NCI-H2171 (cell line): ENCODE measurements at places on chromosomes 4 and X.

GRCh38 chr4:48360285-48361011, 19.1 kb downstream of the SLAIN2 start:
- DNase-seq: no peak

GRCh38 chr4:180350901-180351300, 1892.3 kb upstream of the TENM3 start:
- no peak for DNase-seq

DNA sequence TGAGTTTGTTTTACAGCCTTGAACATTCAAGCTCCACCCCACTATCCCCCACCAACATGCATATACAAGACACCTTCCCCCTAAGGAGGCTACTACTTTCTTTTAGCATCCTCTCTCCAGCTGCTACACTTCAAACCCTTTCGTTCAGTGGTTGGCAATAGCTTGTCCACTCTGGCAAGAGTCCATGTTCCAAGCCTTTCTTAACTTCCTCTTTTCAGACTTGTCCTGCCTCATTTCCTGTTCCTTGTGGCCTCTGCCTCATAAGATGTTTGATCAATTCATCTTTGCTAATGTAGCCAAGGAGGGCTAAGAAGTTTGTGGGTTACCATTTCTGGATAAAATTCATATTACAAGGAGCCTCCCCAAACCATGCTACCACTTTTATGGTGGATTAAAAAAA, 20.8 kb upstream of the ZCCHC12 start:
- DNase-seq: no peak

DNA sequence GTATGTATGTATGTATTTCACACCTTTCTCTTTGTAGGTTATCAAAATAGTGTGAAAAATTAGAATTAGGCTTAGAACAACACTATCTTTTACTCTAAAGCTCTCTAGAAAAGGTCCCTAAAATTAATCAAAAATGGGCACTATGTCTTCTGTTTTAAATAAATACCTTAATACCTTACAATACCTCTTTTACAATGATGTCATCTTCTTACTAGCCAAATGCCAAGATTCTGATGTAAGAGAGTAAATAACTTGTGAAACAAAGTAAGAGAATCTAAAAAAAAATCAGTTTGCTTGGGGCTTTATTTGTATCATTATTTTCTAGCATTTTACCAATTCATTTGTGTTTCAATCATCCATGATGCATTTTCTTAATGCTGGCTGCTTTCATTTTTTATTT, 402.2 kb upstream of the MAGEB2 start:
- no peak for DNase-seq

DNA sequence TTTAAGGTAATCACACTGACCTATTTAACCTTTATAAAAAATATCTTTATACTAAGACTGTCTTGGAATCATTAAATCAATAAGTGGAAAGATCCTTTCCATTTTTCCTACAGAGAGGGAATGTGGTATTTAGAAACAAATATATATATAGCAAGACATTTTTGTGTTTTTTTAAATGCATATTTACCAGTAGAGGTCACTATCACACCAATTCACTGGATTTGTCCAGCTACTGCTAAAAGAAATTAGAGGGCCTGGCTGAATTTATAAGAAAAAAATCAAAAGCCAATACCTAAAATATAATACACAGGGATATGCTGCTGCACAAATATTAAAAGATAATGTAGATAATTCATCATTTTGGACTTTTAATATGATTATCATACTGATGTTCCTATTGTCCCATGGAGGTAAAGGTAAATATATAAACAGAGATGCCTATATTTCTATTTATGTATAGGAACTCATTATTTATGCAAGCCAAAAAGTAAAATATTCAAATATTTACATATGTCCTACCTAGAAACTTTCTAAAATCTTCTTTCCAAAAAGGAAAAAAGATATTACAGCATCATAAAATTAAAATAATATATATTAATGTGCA, 69.5 kb downstream of the PDE5A start:
- no peak for DNase-seq

DNA sequence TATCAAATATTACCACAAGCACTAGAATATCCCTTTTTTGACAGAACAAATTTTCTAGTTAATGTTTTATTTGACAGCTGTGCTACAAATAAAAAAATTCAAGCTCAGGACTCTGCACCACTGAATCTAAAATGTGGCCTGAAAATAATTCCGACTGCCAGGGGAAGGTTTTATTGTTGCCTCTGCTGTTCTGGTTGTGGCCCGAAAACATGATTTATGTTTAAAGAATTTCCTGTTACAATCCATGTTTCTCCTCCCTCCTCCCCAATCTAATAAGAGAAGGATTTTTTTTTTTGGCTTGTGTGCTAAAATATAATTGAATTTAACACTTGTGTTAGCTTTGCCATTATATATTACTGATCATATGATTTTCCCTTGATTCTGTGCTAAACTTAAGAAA, 227.8 kb downstream of the DCLK2 start:
- DNase-seq: no peak

DNA sequence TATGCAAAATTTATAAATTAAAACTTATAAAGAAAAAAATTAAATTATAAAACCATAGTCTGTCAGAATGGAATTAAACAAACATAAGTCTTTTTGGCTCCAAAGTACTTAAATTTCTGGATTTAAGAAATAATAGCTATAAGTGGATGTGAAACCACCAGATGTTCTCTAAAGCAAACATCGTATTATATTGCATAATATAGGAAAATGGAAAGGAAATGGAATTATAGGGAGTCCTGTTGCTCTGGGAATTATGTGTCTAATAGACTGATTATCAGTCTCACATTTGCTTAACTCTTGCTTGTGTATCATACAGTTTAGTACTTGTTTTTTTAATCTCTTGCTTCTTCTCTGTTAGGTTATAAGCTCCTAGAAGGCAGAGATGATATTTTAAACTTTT, 819.2 kb downstream of the RAPGEF2 start:
- no peak for DNase-seq

DNA sequence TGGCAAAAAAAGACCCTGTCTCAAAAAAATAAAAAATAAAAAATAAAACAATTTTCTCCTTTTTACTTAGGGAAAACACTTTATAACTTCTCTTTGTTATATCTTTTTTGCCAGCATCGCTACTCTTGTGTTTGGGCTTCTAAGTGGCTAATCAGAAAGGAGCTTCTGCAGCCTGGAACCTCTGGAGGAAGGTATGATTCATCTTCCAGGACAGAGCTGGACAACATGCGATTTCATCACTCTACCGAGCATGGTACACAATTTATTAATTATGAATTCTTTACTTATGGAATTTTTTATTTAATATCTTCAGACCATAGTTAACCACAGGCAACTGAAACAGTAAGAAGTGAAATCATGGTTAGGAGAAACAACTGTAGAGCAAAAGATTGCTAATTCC, 1254.3 kb upstream of the AGA start:
- no peak for DNase-seq

GRCh38 chrX:49995107-49995731, 72.8 kb downstream of the CLCN5 start:
- DNase-seq: no peak

GRCh38 chrX:13764281-13764680, 29.7 kb downstream of the OFD1 start:
- DNase-seq: no peak

GRCh38 chrX:20989361-20989760, 384.9 kb upstream of the CNKSR2 start:
- no peak for DNase-seq

DNA sequence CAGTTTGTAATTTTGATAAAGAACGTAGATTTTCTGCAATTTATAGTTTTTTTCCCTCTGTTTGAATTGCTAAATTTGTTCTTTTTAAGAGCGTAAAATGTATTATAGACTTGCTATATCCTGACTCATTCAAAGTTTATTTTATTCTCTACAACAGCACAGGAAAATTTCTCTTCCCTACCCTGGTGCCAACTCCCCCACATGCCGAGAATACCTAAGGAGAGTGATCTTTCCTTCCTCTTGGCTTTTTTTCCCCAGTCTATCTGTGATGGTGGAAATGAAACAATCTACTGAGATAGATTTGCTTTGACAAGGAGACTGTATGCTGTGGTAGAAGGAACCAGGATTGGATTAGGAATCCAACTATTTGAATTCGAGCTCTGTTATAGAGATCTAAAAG, 271.6 kb downstream of the TLL1 start:
- DNase-seq: no peak

GRCh38 chr4:123807866-123808265, 411.3 kb downstream of the SPRY1 start:
- DNase-seq: peak; percentile 2

DNA sequence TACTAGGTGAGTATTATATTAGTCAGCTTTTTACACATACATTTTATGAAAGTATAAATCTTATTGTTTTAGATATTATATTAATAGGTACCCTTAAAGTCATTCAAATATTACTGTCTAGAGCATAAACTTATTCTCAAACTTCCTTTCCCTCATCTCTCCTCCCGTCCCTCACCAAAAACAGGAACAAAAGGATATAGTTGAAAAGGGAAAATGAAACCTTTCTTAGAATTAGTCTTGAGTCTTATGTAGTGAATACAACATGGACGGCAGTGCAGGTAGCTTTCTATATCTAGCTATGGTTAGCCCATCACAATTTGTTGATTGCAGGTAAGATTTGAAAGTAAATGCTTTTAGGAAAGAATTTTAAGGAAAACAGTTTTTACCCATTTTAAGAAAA, 65.6 kb downstream of the RBPJ start:
- no peak for DNase-seq

DNA sequence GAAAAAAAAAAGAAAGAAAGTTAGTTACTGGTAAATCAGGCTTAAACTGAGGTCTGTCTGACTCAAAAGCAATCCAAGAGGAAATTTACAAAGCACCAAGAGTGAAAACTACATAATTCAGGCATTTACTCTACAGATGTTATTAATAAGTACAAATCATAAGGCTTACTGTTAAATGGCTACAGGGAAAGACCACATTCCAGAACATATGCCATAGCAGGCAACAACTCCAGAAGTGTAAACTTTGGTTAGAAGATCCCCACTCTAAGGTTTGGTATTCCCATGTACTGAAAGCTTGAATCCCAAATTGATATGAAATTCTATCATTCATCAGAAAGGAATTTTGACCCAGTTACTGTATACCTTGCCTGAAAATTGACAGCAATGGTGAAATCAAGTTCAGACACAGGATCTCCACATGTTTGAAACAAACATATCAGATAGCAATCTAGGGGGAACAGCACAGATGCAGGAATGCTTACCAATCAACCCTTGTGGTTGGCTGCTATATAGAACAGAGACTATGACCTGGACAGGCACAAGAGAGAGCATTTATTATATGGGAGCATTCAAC, 6.6 kb downstream of the USP26 start:
- DNase-seq: no peak
